ENCODE measurements at places on chromosomes 6 and 20.

- peak; percentile 61 for DNase-seq
Observed at GRCh38 chr20:32332614-32333013, 25.5 kb upstream of the ASXL1 start.

- no peak for DNase-seq
Observed at GRCh38 chr6:52712136-52712535, 41.2 kb downstream of the TMEM14A start.

GRCh38 chr6:39590871-39591393 is 134.3 kb downstream of the KIF6 start:
- DNase-seq: no peak

- no peak for DNase-seq
Observed at GRCh38 chr6:28401172-28401571, 1.6 kb upstream of the ZSCAN12 start.

DNA sequence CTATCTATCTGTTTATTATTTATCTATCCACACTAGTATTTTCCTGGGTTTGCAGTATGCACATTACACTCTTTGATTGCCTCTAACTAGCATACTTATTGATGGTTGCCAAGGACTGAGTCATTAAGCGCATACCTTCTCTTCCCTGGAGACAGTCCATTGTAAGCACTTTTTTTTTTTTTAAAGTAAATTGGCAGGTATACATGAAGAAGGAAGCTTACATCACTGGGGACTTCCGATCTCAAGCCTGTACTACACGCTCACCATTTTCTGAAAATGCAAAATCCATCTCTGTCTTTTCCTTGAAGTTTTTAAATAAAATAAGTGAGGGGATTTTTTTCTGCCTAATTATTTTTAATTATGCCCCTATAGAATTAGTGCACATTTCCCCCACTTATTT is 63.5 kb downstream of the HMGN3 start:
- no peak for DNase-seq

DNA sequence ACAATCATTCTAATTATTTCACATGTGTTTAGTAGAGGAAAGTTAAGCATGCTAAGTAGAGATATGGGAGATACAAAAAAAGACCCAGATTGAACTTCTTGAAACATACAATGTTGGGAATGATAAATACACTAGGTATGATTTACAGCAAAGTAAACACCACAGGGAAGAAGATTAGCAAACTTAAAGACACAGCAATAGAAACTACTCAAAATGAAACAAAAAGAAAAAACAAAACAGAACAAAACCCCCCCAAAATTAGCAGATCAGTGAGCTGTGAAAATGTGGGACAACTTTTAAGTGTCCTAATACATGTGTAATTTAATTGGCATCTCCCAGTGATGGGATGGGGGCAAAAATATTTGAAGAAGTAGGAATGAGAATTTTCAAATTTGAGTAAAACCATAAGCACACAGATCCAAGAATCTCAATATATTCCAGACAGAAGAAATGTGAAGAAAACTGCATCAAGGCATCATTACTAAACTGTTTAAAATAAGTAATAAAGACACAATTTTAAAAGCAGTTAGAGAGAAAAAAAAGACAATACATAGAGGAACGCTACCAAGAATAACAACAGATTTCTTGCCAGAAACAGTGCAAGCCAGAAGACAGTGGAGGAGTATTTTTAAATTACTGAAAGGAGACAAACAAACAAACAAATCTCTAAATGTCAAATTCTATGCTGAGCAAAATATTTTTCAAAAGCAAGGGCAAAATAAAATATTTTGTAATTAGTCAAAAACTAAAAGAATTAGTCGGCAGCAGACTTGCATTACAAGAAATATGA is 473.7 kb downstream of the QKI start:
- no peak for DNase-seq

DNA sequence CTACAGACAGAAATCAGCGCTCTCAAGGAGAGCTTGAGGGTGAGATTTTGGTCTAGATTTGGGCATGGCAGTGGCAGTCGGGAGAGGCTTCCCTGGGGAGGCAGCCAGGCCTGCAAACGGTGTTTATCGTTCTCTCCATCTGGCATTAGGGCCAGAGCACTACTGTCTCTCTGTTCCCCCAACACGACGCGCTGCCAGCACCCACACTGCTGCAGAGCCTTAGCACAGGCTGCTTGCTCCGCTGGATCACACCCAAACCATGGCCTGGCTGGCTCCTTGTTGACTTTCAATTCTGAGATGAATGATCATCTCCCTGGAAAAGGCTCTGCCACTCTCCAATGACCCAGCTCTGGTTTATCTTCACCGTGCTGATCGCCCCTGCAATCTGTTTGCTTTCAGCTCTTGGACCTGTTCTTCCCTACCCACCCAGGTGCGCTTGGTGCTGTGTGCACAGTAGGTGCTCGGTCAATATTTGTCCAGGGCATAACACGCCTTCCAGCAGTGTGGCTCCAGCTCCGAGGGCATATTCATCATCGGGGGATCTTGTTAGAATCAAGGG is 106.1 kb downstream of the TFAP2C start:
- no peak for DNase-seq

GRCh38 chr20:59024111-59024530 is 4.9 kb downstream of the TUBB1 start:
- no peak for DNase-seq

Data from thyroid gland (tissue), 4 donors.